ENCODE measurements at places on chromosomes 3 and 15.

GRCh38 chr15:85379403-85380131 lies 836 bp upstream of the AKAP13 start:
- DNase-seq, result peak; percentile 56

DNA sequence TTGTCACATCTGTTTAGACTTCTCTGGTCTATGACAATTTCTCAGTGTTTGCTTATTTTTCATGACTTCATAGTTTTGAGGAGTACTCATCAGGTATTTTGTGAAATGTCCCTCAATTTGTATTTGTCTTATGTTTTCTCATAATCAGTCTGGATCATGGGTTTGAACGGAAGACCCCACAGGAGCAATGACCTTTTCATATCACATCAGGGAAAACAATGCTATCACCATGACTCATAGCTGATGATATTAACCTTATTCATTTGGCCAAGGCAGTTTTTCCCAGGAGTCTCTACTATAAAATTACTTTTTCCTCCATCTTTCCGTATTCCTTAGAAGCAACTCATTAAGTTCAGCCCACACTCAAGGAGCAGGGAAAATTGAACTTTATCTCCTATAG lies 32.7 kb downstream of the AADACL2 start:
- DNase-seq, result no peak

GRCh38 chr15:39672666-39673065 lies 91.8 kb downstream of the THBS1 start:
- DNase-seq, result no peak

DNA sequence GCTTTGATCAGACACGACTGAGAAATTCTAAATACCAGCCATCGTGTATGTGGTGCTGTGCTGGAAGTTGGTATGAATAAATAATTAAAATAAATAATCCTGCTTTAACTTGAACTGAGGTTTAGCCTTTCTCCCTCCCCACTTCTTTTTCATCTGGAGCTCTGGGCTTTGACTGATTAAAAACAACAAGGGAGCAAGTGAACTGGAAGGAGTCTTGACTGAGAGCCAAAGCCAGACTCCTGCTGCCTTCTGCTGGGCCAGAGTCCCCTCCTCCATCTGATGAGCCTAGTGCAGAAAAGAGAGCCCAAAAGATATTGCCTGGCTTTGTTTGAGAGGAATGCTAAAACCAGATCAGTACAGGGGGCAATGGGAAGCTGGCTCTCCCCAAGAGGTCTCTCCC lies 96.0 kb downstream of the CCNL1 start:
- no peak for DNase-seq

DNA sequence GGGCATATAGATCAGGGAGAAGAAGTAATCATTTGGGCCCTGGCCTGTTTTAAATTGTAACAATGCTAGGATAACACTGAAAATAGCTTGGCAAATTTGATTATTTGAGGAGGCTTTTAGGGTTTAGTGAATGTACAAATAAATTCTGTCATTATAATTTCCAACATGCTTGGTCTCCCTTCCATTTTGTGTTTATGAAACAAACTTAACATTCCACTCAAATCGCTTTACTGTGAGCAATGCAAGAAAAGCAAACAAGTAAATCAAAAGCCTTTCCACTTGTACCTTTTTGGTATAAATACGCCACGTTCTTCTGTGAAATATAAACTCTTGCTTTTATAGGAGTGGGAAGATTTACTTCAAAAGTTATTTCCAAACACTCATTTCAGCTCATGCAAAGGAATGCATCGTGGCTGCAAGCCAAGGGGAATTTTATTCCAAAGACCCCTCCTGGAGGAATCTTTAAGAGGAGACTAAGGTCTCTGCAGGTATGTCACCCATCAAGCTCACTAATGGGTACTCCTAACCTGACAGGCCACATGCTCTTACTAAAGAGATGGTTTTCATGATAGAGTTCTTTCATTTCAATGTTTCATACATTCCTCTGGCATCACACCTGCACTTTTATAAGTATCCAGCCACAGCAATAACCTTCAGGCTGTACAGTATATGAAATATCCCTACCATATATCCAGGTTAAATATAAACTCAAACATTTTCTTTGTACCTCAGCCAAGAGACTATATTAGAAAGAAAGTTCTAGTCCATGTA lies 115.2 kb downstream of the P3H2 start:
- DNase-seq, result no peak

- no peak for DNase-seq
Measured at GRCh38 chr15:100105101-100105500, 236.7 kb downstream of the ADAMTS17 start.

DNA sequence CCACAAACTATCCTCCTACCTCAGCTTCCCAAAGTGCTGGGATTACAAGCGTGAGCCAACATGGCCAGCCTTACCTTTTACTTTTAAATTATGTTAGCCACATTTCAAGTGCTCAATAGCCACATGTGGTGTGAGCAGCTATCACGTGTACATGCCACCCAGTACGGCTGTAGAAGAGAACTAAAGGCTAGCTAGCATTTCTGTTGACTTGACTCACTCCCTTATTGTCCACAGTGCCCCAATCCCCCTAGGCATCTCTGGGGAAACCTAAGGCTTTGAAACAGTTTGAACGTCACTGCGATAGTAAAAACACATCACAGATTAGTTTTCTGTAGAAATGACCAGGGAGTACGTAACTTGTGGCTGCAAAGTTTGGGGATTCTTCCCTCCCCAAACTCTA lies 12.0 kb downstream of the C15orf40 start:
- DNase-seq, result no peak

- no peak for DNase-seq
Measured at GRCh38 chr3:151248772-151249337, 29.5 kb downstream of the P2RY14 start.

GRCh38 chr3:13189639-13190377 lies 116.6 kb upstream of the IQSEC1 start:
- peak; percentile 39 for DNase-seq

DNA sequence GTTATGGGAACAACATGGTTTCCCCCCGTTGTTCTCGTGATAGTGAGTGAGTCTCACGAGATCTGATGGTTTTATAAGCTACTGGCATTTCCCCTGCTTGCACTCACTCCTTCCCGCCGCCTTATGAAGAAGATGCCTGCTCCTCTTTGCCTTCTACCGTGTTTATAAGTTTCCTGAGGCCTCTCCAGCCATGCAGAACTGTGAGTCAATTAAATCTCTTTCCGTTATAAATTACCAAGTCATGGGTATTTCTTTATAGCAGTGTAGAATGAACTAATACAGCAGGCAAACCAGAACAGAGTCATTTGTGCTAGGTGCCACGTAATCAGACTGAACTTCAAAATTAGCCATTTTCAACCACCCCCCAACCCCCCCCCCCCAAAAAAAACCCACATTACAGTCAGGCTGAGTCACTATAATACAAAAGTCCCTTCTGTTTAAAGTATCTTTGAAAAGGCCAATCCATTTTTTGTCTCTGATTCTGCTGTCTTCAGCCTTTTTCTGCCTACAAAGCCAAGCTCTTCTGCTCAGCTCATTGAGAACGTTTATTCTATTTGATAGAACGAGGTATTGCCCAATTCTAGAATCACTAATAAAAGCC lies 4.1 kb downstream of the OR4F6 start:
- no peak for DNase-seq

DNA sequence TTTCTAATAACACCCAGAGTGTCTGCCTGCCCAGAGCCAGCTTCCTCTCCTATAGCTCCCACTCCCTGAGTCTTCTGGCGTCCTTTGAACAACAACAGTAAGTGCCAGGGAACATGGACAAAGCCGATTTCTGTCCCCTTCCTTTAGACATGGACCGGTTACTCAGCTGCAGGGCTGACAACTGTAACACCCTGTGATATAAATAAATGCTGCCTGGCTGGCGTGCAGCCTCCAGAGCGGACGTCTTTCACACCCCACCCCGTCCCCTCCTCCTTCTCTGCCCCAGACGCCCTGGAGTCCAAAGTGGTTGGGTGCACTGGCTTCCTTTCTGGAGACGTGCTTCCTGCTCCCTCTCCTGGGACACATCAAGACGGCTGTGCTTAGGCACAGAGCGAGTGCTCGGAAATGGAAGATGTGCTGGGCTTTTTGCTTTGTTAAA lies 281.9 kb upstream of the LRRFIP2 start:
- no peak for DNase-seq

DNA sequence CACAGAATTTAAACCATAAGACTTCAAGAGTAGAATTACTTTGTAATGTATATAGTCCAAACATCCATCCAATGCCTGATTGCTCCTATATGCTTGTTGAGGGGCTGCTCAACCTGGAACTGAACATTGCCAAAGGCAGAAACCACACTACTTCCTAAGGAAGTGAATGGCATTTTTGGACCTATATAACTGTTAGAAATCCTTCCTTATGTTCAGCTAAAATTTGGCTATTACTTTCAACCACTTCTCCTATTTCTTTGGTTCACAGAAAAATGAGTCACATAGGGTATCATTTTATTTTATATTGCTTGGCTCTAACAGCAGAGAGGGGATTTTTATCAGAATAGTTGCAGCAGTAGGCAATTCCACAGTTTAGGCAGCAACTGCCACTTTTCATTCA lies 342.1 kb downstream of the SLC9A9 start:
- no peak for DNase-seq

Data from CD4-positive, alpha-beta T cell treated with Interleukin-6 at 100 ng/mL for 8 hours (primary cell).